ENCODE measurements at places on chromosomes 3 and 15.

DNA sequence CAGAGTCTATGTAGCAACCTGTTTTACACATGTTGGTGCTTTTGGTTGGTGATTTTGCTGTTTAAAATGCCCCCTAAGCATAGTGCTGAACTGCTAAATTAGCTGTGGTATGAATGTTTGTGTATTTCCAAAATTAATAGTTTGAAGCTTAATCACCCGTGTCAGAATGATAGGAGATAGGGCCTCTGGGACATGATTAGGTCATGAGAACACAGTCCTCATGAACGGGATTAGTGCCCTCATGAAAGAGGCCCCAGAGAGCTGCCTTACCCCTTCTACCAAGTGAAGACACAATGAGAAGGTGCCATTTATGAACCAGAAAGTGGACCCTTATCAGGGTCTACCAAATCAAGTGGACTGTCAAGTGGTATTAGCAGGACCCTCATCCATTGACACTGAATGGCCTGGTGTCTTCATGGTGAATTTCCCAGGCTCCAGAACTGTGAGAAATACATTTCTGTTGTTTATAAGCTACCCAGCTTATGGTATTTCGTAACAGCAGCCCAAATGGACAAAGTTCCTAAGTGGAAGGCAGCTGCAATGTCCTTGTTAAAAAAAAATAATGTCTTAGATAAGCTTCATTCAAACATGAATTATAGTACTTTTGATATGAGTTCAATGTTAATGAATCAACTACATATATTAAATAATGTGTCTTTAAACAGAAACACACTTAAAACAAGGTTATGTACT, 37.7 kb upstream of the FRMD4B start:
- DNase-seq, result no peak

GRCh38 chr3:94234177-94234788, 171.4 kb downstream of the NSUN3 start:
- DNase-seq, result no peak

- DNase-seq, result no peak
These were observed 209.1 kb downstream of the UNC13C start for GRCh38 chr15:54187325-54187724.

- DNase-seq, result no peak
These were observed 40.5 kb downstream of the IL5RA start for GRCh38 chr3:3069723-3070122.

DNA sequence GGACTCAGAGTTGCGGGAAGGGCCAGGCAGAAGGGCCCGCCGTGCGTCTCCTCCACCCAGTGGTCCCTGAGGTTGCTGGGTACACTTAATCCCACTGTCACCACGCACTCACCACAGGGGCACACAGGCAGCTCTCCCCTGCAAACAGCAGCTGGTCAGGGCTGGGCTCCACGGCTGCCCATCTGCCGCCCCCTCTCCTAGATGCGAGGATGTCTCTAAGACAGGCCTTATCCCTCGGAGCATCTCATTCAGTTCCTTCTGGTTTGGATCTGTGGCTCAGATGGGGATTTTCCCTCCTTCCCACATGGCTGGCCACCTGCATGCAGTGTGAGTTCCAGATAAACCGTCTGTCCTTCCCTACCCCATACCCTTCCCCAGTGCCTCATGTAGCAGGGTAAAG, 26.3 kb downstream of the MRPS11 start:
- DNase-seq, result no peak

GRCh38 chr3:112119962-112120836, 12.8 kb downstream of the GCSAM start:
- no peak for DNase-seq

DNA sequence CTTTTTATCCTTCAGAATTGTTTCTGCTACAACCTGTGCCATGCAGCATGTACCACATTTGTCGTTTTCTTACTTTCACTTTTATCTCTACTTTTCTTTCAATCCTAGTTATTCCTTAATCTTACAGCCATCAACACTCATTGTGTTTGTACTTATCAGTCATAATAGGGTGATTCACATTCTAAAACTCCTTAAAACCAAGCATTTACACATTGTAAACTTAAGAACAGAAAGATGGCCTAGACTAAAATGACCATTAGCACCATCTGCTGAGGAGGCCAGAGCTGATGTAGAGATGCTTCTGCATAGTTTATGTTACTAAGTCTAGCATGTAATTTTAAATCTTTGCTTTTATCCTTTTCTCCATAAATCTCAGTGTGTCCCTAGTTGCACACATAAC, 25.5 kb downstream of the EIF2AK4 start:
- DNase-seq, result no peak

- DNase-seq, result no peak
These were observed 101.1 kb downstream of the EPHA6 start for GRCh38 chr3:96915445-96915844.

DNA sequence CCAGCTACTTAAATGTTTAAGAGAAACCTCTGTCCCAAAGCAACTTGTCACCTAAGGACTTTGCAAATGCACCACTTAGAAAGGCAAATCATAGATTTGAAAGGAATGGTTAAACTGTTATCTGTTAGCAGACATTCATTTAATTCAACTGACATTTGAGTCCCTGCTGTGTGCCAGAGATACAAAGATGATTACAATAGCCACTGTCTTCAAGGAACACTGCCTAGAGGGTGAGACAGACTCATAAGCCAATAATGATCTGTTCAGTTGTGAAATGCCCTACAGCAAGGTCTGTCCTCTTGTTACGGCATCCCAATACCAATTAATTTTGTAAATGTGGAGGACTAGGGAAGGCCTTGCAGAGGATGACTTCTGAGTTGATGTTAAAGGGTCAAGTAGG, 113.1 kb downstream of the ATG7 start:
- no peak for DNase-seq

DNA sequence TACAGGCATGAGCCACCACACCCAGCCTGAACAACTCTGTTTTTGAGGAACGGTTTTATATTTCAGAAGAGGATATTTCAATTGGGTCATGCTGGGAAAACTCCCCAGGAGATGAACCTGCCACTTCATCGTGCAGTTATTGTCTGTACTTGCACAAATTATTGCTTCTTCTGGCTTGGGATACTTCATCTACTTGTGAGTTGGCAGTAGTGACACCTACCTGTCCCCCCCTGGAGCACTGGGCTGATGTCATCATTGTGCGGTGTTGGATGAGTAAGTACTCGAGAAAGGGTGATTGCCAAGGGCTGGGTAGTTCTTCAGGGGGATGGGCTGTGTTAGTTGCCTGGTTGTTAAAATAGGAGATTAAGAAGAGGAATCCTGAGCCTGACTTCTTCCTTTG, 85.1 kb upstream of the SAMMSON start:
- DNase-seq, result no peak

DNA sequence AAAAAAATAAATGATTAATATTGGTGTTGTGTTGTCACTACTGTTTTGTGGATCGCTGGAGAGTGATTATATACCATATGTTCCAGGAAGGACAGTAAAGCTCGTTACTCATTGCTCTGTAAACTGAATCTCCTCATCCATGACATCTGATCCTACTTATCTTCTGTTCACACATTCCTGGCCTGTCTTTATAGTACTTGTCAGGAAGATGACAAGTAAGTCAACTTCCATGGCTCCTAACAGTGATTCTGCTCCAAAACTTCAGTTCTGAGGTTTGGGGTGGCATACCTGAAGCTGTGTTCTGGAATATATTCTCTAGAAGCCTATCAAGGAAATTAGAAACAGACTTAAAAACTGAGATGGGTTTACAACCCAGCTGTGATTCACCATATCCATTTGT, 288.9 kb downstream of the ZBBX start:
- no peak for DNase-seq

- DNase-seq, result no peak
These were observed 62.5 kb downstream of the TLE3 start for GRCh38 chr15:70035051-70035718.

DNA sequence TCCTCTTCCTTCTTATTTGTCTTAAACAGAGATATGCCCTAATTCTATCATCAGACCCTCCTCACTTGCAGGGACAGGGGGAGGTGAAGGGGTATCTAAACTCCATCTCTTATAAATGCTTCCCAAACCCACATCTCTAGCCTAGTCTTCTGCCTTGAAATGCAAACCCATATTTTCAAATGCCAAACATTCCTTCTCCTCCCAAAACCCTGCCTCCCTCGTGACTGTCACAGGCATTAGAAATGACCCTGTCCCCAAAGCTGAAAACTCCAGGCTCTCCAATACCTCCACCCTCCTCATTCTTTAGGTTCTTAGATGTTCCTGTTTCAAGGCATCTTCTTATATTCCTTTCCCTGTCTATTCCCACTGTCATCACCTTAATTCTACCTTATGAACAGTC, 191.0 kb downstream of the ERC2 start:
- DNase-seq, result no peak

- no peak for DNase-seq
These were observed 40.3 kb downstream of the DUT start for GRCh38 chr15:48371550-48371949.

DNA sequence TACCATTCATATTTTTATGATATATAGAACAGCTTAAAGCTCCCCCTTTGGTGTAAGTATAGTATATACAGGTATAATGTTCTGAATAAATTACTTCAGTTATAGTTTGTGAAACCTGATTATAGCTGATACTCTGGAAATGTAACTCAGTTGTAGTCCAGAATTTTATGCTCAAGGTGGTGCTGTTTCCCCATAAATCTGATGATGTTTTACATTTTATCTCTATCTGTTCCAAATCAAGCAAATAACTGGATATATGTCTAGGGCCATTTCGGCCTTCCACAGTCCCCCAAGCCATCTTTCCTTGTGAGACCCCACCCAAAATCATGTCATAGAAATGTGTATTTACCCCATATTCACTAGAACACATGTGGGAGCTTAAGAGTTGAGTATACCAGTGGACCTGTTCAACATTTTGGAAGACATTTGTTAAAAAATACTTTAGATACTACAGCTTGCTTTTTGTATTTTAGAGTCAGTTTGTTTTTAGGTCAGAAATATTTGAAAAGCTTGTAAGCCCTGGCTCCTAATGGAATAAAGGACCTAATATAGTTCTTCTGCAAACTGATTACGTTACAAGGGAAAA, 107.1 kb downstream of the ATG7 start:
- DNase-seq, result no peak

DNA sequence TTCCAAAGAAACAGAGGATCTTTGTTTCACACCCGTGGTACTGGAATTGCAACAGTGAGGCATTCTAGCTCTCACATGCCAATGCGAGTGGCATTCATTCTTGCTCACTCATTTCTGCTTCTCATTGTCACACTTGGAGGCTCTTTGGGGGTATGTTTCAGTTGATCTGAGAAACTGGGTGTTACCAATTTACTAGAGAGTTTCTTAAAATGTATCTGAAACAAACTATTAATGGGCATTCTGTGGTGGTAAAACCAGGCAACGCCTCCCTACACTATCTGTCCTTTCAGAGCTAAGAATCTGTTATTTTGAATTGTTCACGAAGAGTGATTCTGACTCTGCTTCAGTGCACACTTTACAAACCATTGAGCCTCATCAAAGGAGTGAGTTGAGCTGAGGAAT, 140.6 kb upstream of the BHLHE40 start:
- DNase-seq, result no peak

GRCh38 chr15:40785164-40785563, 15.4 kb downstream of the C15orf62 start:
- DNase-seq, result no peak

DNA sequence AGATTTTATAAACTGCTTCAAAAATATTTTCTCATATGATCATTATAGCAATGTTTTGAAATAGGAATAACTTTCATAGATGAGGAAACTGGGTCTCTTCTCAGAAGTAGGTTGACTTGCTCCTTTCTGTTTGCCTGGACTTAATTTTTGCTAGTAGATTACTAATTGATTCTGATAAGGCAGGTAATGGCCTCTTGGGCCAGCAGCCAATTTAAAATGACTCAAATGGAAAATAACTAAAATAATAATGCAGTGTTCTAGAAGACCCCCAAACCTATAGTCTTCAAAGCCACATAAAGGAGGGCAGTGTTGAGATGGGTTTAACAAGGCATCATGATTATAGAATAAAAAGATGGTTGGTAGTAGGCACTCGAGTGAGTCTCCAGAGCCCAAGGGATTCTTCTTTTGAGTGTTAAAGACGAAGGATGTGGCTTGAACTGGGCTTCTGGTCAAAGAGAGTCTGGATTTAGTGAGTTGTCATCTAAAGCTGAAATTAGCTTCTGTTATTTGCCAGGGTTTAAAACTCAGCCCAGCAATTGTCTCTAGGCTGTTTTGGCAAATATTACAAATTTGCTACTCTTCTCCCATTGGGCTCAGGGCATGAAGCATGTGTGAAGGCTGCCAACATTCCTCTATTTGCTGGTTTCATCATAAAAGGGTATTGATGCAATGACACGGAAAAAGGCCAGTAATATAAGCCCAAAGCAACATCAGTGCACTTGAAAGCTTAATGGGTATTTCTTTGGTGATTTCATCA, 297.1 kb upstream of the MEIS2 start:
- DNase-seq, result no peak

DNA sequence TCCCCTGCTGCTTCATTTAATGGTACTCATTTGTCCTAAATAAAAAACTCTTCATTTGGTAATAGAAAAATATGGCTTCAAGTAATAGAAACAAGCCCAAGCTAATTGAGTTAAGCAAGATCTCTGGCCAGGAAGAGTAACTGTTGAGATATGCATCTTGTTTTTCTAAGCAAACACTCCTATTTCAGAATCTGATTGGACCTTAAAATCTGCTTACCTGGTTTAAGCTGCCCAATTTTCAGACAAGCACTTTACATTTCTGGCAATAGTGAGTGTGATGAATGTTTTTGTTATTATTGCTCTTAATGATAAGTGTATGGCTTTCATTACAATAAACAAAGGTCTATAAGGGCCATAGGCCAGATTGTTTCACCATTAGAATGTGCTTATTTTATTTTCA, 86.2 kb downstream of the CMSS1 start:
- DNase-seq, result no peak

DNA sequence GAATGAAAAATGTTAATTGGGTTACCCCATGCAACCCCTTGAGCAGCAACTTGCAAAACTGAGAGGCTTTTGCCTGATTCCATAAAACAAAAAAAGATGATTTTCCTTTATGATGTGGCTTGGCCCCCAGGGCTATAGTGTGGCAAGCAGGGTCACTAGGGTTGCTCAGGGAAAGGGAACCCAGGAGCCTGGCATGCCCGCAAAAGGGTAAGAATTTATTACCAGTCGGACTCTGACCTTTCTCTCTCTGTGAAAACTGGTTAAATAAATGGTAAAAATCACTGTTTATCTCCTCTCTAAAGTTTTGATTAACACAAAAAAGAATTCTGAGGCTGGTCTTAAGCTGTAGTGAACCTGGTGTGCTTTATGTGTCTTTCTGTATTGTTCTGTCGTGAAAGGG, 37.7 kb upstream of the SEC61A1 start:
- no peak for DNase-seq

DNA sequence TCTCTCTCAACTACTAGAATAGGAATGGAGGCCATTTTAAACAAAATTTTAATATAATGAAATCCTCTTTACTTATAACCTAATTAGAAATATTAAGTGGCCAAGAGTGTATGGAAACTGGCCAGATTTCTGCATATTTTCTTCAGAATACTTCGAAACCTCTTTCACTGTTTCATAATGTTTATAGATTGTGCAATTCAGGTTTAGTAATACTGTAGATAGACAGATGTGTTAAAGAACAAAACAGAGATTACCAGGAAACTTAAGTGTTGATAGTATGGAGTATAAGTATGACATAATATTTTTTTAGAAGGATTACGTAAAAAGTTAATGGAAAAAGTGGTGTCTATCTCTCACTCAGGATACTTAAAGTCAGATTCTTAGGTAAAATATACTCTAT, 4.7 kb downstream of the ABHD5 start:
- no peak for DNase-seq

GRCh38 chr3:158801201-158801600, 653 bp upstream of the MFSD1 start:
- DNase-seq, result no peak
